GM12864 (cell line): ENCODE measurements at places on chromosomes 11 and 22.

DNA sequence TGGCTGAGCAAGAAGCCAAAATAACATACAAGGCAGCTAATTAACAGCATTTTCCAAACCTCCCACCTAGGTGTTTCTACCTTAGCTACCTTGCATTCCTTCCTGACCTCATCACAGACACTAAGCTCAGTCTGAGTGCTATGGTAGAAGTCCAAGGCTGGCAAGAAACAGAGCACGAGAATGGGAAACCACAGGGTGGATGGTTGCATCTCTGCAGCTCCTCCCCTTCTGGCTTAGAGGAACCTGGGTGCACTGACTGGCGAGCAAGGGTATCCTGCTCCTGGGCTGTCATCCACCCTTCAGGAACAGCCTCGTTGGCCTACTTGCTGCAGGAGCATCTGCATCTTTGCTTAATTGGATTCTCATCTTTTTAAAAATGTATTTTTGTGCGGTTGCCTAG is 73.1 kb upstream of the KIRREL3 start:
- DNase-seq: no peak

- no peak for DNase-seq
These were observed 253.3 kb downstream of the BRD1 start for GRCh38 chr22:49574205-49574880.

DNA sequence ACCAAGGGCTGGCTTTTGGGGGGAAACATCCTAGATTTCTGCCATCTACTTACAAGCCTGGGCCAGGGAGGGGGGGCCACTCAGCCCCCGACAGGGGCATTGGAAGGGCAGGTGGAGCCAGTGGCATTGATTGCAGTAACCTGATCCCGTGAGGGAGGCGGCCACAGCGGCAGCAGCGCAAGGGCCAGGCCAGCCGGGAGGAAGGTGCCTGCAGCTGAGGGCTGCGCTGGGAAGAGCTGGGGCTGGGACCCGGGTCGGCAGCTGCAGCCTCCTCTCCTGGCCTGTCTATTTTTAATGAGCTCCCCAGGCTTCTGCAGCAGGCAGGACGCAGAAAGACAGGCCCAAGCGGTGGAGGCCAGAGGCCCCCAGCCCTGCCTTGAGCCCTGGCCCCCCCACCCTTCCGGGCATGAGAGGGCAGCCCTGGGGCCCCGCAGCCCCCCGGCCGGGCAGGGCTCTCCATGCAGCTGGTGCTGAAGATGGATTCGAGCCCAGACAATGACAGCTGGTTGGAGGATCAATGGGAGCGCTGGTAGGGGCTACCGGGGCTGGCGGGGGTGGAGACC is 10.6 kb downstream of the FREY1 start:
- no peak for DNase-seq

- no peak for DNase-seq
These were observed 2.4 kb downstream of the KIAA0930 start for GRCh38 chr22:45238076-45238956.

GRCh38 chr11:86978756-86979608 is 23.8 kb upstream of the FZD4 start:
- DNase-seq: no peak

DNA sequence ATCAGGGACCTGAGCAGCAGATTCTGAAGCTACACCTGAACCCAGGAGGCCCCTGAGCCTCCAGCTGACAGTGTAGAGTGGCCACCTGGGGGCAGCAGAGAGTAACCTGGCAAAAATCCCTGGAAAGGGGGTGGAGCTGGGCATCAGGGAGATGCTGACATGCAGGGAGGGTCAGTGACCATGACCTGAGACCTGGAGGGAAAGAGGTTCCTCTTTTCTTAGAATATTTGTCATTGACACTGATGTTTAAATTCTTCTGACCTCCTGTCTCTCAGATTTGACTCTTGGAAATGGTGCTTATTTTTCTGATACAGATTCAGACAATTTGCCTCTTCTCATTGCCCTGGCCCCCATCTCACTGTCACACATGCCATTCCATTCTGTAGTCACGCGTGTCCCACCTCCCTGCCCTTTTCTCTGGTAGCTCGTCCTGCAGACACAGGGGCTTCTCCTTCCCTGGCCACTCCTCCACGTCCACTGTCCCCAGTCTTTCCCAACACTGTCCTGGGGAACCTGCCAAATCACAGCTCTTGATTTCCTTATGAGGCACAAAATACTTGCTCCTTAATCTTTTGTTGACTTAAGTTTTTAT is 117.2 kb upstream of the IGLL5 start:
- no peak for DNase-seq

DNA sequence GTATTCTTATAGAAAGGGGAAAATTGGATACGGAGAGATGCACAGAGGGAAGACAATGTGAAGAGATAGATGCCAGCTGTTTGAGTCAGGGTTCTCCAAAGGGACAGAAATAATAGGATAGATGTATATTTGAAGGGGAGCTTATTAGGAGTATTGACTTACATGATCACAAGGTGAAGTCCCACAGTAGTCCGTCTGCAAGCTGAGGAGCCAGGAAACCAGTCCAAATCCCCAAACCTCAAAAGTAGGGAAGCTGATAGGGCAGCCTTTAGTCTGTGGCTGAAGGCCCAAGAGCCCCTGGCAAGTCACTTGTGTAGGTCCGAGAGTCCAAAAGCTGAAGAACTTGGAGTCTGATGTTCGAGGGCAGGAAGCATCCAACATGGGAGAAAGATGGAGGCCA is 569.6 kb upstream of the LARGE1 start:
- DNase-seq: no peak
